ENCODE measurements at places on chromosomes 11 and 22.
A peak's percentile ranks its signal among the peaks of the same experiment; 100 is the strongest.

GRCh38 chr11:26473216-26474194 is 98.6 kb downstream of the MUC15 start:
- DNase-seq = no peak

GRCh38 chr11:113628912-113629311 is 77.2 kb downstream of the TMPRSS5 start:
- DNase-seq = no peak

DNA sequence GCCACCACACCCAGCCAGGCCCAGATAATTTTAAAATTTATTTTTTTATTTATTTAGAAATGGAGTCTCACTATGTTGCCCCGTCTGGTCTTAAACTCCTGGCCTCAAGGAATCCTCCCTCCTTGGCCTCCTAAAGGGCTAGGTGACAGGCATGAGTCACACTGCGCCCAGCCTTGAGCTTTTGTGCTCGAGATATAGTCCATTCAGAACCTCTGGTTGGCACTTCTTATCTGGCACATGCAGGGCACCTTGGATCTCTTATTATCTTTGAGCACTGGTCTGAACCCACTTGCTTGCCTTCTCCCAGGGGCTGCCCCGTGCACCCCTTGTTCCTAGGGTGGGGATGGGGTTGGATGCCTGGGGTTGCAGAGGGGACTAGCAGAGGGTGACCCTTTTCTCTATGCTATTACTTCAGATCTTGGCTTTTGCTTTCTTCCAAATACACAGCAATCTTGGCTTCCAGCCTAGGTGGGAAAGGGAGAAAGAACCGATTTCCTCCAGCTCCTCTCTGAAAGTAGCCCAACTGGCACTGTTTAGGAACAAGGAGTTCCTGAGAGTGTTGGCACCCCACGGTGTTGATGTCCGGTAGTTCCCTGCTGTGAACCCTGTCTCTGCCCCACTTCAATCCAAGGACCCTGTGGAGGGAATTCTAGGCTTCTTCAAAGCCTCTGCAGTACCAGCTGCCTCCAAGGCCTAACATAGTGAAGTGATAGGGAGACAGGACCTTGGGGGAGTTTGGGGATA is 1.3 kb upstream of the SLC3A2 start:
- no peak for DNase-seq

GRCh38 chr22:37070744-37071143 is 19.2 kb downstream of the KCTD17 start:
- DNase-seq = no peak

GRCh38 chr11:96265220-96265737 is 77.7 kb downstream of the MAML2 start:
- DNase-seq = no peak

DNA sequence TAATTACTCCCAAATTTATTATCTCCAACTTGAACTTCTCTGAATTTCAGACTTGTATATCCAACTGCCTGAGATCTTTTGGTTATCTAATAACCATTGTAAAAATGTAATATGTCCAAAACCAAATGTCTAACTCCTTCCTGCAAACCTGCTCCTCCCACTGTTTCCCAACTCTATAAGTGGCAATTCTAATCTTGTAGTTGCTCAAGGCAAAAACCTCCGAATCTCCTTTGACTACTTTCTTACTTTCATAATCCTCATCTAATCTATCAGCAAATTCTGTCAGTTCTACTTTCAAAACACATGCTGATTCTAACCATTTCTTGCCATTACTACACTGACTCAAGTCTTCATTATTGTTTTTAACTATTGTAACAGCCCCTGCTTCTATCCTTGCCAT is 55.7 kb downstream of the FAM168A start:
- DNase-seq = no peak

DNA sequence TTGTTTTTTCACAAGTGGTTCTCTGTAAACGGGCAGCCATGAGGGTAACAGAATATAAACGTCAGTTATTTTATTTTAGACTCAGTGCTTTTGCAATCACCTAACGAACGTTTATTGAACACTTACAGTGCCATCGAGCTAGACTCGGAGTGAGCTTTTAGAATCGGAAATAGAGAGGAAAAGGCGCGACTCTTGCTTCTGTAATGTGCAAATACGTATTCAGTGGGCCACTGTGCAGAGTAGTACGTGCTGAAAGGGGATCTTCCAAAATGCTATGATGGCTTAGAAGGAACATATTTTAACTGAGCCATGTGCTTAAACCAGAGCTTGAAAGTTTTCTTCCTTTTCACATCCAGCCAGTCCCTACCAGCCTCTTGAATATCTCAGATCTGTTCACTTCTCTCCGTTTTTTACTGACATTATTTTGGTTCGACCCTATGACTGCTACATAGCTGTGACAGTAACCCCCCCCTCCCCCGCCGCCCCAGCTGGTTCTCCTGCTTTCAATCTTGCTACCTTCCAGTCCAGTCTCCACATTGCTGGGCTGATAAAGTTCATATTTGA is 468 bp downstream of the DDIAS start:
- no peak for DNase-seq

DNA sequence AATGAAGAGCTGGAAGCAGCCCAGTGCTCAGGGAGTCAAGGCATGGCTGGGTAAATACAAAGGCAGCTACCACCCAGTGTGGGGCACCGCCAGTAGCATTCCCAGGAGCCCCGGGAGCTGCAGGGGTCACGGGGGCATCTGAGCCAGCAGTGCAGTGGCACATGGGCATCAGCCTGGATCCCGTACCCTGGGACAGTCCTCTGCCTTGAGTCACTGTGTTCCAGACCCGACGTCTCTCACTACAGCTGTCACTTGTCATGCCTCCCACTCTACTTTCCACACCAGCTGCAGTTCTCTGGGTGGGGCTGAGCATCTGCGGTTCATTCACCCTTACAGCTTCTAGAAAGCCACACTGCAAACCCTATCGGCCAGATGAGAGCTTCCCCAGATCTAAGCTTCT is 29.6 kb downstream of the DHCR7 start:
- no peak for DNase-seq

DNA sequence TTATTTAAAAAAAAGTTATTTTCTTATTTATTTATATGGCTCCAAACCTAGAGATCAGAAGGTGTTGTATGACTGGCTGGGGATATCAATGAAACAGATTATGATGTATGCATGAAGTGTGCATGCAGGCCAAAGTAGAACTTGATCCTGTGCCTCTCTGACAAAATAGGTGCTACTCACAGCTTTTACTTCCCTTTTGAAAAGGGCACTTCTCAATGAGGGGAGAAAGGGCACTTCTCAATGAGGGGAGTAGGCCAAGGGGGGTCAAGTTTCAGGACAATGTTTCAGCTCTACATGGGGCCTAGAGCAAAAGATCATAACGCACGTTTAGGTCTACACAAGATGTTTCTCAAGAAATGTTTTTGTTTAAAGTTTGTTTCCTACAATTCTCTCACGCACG is 397.5 kb downstream of the ETS1 start:
- DNase-seq = no peak

DNA sequence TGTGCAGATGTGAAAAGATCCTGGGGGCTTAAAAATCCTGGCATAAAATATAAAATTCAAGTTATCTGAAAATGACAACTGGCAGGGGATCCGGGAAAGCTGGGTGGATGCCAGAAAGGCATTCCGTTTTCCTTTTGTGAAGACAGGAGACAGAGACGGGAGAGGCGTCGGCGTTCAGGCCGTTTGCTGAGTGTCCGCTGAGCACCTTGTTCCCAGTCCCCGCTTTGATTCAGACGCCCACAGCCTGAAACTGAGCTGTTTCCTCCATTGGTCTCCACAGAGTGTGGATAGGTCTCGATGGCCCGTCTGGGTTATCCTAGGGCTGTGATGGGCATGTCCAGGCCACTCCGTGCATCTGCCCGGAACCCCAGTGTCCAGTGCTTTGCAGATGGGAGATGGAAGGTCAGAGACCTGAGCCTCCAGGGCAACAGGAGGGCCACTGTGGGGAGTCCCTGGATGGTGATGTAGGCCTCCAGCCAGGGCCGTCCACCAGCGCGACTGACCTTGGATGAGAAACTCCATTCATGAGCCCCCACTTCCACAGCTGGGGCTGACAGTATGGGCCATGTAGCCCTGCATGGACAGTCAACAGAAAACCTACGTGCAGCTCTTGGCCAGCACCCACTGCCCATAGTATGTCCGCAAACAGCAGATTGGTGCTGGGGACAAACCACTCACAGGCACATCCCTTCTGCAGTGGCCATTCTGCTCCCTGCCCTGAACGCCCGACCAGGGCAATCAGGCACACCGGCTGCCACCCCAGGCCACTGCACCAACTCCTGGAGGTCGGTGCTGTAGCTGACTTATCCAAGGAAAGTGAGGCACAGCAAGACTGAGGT is 11.6 kb downstream of the MRGPRF start:
- DNase-seq = no peak

DNA sequence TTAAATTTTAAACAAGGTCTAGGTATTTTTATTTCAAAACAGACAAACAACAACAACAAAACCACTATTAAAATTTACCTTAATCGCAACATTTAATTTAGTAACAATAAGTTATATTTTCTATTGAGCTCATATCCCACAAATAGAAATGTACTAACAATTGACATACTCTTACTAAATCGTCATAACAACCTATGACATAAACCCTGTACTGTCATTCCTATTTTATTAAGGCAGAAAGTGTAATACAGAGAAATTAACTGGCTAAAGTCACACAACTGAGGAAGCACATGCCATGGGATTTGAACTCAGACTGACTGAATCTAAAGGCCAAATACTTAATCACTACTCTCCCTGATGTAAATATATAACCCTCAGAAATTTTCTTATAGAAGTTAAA is 3.0 kb downstream of the KIF18A start:
- DNase-seq = no peak

- DNase-seq = no peak
These were observed 11.2 kb upstream of the LINC01488 start for GRCh38 chr11:69470301-69470700.

GRCh38 chr22:46584081-46584921 is 35.9 kb upstream of the GRAMD4 start:
- DNase-seq = no peak

- no peak for DNase-seq
These were observed 6.9 kb downstream of the SBF2 start for GRCh38 chr11:10287140-10287539.

DNA sequence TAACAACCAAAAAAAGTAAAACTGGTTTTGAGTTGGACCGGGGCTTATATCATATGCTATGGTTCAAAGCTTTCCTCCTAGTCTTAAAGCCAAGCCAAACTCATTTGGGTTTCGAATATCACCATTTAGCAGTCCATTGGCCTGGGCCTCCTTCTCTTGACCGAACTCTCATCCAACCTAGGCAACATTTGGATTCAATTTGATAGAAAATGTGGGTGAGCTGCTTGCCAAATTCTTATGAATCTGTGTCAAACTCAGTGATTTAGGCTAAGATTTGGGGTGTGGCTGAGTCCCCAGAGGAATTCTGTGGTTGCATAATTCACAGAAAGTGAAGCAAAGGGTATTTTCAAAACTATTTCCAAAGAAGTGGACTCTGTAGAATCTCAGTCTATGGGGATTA is 83.7 kb downstream of the BLID start:
- no peak for DNase-seq

- DNase-seq = no peak
These were observed 233.0 kb downstream of the FAM76B start for GRCh38 chr11:95556342-95557163.

DNA sequence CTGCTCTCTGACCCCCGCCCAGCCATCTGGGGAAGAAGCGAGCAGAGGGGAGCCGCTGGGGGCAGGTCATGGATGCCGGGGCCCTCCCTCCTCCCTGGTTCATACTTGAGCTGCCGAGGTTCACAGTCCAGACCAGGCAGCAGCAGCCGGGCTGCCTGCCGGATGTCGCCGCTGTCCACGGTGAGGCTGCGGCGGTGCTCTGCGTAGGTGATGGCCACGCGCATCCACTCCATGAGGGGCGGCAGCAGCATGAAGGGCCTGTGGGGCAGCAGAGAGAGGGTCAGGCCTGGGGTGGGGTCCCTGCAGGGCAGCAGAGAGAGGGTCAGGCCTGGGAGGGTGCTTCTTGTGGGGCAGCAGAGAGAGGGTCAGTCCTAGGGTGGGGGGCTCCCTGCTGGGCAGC is 67.6 kb downstream of the NAT10 start:
- DNase-seq = no peak

DNA sequence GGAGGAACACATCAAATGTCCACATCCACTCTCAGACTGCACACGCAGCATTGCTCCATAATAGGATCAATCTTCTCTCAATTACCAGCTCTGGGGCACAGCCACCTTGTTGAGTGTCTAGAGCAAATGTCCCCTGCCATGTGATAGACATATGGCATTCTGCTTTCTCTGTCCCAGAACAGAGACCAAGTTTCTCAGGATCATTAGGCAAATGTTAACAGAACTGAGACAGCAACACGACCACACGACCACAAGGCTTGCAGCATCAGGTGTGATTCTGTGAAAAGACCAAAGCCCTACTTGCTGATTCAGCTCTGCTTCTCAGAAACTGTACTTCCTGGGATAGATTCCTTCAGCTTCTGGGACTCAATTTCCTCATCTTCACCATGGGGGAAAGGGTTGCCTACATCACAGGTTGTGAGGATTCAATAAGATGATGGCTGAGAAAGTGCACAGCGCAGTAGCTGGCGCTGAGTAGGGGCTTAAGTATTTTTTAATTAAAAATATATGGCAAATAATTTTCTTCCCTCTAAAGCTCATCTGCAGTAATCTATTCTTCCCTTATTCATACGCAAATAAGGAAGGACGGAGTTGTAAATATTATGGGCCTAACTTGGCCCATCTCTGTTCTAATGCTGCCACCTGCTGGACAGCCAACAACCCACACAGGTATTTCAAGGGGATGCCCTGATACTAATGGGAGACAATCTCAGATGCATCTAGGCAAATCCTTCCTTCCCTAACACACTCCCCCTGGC is 54.3 kb upstream of the USP47 start:
- peak; percentile 51 for DNase-seq

DNA sequence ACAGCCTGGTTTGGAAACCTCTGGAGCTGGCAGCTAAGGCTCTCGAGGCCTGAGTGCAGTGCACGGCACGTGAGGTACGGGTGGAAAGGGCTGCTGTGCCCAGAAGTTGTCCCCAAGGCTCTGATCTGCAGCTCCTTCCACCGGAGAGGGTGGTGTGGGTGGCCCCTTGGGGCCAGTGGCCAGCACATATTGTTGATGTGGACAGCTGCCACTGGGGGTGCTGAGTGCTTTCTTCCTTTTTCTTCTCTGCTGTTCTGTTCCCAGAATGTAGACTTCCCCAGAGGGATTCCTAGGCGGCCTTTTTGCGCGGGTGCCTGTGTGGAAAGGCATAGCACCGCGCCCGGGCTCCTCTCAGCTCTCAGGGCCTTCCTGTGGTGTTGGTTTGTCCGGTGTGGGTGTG is 1476.5 kb downstream of the TBC1D22A start:
- no peak for DNase-seq

GRCh38 chr11:131033151-131033651 is 116.9 kb upstream of the SNX19 start:
- no peak for DNase-seq
